ENCODE measurements at places on chromosomes 1 and 21.

GRCh38 chr21:31713973-31714740 lies 17.8 kb downstream of the SCAF4 start:
- no peak for DNase-seq

DNA sequence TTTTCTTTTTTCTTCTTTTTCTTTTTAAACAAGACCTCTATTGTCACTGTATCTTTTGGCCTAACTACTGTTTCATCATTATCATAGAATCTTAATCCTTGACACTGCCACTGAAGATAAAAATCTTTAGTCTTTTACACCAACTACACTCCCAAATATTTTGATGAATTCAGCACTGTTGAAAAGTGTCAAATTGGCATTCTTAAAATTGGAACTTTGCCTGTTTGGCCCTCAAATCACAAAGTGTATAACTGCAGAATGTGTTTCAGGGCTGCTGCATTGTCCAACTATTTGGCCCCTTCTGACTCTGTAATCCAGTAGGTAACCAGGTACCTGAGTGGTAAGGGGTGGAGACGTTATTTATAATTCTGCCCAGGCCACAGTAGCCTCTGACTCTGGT lies 34.3 kb downstream of the ACTN2 start:
- DNase-seq: no peak

GRCh38 chr1:173355281-173356031 lies 121.7 kb upstream of the PRDX6 start:
- DNase-seq: no peak

DNA sequence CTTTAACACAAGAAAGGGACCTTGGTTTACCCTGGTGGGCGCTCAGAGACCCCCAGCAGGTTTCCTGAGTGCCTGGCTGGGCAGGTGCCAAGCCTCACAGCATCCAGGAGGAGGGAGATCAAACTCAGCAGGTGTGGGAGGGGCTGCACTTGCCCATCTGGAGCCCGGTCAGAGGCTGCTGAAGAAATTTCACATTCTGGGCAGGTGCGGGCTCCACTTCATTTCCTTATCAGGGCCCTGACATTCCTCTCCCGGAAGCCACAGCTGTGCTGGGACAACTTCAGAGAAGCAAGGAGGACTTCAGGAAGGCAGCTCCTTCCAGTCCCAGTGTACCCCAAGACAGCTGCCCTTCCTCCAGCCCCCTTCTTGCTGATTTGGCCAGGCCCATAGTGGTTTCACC lies 82.9 kb downstream of the ITPKB start:
- DNase-seq: no peak

DNA sequence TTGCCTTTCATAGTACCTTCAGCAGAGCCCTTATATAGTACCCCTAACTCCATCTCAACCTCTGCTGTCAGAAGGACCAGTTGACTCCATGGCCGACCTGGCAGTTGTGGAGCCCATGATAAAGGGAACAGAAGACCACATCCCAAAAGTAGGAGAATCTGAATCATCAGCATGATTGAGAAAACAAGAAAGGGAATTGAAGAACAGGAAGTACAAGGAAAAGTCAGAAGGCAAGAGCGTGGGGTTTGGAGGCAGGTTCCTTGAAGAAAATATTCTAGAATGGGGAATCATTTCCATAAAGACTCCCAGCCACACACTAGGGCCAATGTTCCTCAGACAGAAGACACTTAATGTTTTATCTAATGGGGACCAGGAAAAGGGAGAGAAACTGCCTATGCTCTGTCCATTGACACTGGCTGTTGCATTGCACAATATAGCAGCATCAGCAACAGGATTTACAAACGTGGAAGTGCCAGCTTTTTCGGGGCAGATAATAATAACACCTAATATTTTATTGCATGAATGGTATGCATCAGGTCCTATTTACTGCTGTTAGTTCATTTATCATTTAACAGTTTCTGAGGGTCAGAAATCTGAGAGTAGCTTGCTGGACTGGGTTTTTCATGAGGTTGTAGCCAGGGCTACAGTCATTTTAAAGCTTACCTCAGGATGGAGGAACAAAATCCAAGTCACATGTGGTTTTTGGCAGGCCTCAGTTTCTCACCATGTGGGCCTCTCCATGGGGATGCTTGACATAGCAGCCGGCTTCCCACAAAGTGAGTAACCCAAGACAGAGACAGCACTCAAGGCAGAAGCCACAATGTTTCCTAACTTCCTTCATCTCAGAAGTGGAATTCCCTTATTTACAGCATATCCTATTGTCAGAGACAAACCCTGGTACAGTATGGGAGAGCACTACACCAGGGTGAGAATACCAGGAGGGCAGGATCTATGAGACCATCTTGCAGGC lies 483.4 kb downstream of the PLPP3 start:
- DNase-seq: no peak

- DNase-seq: no peak
These were observed 15.9 kb downstream of the CLDN8 start for GRCh38 chr21:30200000-30200399.

- no peak for DNase-seq
These were observed 573 bp upstream of the CPT2 start for GRCh38 chr1:53196017-53196484.

- no peak for DNase-seq
These were observed 2.4 kb upstream of the CHML start for GRCh38 chr1:241642593-241642944.

DNA sequence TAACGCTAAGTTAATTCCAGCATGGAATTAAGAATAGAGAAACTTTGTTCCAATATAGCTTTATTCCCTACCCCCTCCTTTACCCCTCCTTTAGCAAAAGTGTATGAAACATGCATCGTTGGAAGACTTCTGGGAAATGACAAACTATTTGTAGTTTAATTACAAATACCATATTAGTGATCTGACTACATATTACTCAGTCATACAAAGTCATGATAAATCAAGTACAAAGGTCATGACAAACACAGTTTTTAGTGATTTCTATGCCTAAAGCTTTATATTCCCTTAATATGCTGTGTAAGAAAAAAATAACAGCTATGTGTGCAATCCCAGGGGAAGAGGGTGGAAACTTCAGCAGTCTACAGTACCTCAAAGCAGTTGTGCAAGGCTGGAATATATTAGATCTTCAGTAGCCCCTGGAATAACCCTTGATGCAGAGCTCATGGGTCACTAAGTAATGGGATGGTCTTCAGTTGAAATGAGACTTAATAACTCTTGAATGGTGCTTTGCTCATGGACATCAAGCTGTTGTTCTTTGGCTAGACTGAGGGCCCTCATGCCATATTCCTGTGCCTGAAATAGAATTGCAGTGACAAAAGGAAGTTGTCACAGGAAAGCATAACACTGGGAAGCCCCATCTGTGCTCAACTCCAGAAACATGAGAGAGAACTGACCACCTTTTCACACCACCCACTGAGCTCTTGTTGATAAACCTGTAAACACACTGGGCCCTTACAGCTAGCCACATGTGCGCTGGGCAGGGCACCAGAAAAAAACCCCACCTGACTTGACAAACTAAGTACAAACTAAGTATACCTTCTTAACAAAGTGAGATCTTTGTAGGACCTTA lies 25.3 kb downstream of the ZMYND12 start:
- DNase-seq: no peak

GRCh38 chr21:16978309-16978895 lies 534.4 kb upstream of the CXADR start:
- DNase-seq: no peak

DNA sequence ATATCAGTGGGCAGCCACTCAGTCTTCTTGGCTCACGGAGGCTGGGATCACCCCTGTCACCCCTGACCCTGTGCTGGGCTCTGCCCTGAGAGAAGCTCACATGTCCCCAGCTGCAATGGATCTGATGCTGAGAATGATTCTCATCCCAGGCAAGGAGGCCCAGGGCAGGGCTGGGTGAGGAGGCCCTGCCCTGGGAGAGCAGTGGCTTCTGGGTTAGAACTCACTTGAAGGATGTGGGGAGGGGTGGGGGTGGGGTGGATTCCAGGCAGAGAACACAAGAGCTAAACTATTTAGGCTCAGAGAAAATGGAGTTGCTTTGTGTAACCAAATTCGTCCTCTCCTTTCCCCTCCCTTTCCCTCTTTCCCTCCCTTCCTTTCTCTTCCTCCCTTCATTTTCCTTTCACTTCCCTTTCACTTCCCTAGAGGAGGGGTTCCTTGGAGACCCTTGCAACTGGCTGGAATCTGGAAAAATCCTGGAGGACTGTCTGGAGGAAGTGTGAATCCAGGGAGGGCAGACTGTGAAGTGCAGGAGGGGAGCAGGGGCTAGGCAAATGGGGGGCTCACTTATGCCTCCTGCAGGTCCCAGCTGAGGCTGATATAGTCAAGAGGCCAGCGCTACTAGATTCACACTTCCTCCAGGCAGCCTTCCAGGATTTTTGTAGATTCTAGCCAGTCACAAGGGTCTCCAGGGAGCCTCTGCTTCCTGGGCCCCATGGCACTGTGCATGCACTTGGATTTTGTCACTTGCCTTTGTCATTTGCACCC lies 47.0 kb downstream of the IGSF21 start:
- DNase-seq: no peak

- DNase-seq: no peak
These were observed 202.6 kb downstream of the PDE4B start for GRCh38 chr1:65995336-65995735.

GRCh38 chr1:170749959-170750358 lies 86.0 kb downstream of the PRRX1 start:
- DNase-seq: no peak

DNA sequence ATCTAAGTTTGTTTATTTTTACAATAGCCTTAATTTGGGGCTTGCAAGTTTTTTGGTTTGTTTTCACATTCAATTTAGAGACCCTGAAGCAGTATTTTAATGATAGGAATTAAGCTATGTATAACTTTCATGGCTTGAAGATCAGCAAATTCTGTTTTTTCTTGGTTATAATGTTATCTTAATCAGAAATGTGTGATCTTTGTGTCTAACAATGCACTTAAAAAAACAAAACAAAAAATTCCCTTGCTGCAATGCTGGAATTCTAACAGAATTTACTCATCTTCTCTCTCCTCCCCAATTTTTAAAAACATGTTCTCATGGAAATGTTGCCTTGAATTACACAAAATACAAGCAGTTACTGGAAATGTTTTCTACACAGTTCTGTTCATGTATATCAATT lies 113.1 kb downstream of the OLFML2B start:
- DNase-seq: no peak

GRCh38 chr1:92855236-92855635 lies 23.4 kb downstream of the RPL5 start:
- no peak for DNase-seq

DNA sequence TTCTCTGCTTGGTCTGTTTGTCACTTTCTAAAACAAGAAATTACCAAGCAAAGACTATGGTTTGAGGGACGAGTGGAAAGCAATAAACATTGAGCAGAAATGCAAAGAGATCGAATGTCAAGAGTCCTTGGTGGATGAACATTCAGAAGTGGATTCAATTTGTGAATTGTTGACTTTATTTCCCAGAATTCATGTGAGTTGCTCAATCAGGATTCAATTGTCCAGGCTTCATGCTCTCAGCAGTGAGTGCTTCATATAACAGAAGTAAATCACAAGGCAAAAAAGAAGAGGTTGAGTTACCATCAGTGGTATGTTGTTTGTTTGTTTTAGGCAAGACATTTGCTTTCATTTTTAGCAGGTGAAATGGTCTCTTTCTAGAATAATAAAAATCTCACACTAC lies 31.9 kb downstream of the NGF start:
- no peak for DNase-seq

GRCh38 chr21:38780879-38781278 lies 24.9 kb upstream of the ETS2 start:
- DNase-seq: no peak

DNA sequence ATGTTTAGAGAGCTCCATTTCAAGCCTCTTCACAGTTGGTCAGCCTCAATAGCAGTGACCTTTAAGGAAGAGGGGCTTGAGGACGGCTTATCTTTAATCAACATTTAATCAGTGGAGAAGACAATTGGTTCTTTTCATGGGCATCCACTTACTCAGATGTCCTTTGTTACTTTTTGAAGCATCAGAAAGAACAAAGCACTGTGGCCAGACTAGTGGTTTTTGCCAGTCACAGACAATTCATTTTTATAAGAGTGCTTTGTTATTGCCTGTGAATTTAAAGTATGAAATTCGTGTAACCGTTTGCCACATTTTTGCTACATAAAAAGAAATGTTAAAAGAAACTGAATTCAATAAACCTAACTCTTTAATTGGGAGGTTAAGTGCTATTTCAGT lies 222.8 kb downstream of the TPR start:
- DNase-seq: no peak

DNA sequence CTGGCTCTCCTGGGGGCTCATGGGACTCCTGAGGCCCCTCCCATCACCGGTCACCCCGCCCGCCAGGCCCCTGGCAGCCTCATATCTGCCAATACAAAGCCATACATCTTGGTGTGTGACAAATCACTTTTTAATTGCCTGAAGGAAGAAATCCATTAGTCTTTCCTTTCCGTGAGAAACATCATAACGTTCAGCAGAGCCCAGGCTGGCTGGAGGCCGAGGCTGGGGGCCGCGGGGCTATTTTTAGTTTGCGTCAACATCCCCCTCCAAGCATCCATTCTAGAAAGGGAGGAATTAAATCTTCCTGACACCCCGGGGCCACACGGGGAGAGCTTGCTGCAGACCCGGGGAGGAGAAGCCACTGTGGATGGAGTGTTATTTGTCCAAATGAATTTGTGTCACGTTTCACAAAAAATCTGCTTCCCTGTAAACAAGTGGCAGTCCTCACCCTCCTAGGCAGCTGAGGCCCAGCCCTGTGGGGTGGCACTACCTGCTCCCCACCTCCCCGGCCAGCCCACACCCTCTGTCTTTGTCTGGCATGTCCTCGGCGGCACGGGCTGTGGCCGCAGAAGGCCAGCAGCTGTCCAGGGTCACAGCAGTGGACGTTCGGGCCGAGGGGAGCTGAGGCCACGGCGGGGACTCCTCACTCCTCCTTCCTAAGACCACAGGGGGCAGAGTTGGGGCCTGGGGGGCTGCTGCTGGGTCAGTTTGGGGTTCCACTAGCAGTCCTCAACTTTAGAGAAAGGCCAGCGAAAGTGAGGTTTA lies 236.9 kb upstream of the VAMP3 start:
- DNase-seq: no peak

- DNase-seq: peak; percentile 68
These were observed 1.3 kb downstream of the RIT1 start for GRCh38 chr1:155909894-155910293.

DNA sequence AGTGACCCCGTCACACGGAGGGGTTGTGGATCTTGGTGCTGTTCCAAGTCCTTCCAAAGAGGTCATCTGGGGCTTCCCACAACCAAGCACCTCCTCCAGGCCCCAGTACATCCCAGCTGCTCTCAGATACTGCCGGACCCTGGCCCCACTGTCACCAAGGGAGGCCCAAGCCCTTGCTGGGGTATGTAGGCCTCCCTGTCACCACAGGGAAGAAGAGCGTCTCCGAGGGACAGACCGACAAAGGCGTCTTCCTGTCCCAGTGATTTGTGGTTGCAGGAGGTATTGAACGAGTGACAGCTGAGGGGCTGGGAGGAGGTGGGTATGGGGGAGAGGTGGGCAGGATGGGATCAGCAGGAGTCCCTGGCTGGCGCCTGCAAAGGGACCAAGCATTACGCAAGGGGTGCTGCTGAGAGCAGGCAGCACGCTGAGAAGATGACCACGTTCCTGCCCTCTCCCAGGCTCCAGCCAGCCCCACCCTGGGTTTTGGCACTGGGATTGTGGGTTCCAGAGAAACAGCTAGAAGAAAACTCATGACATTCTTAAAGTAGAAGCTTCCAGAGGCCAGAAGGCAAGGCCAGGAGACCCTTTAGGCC lies 29.7 kb downstream of the LRP8 start:
- DNase-seq: no peak

- no peak for DNase-seq
These were observed 60.3 kb downstream of the TRAF5 start for GRCh38 chr1:211386921-211387320.

All from epithelial cell of prostate (primary cell).